Stimulated activated CD4-positive, alpha-beta T cell treated with anti-CD3 and anti-CD28 coated beads, Interleukin-2, amount 100 ng/mL, for 4 hours (primary cell): ENCODE measurements at places on chromosomes 2 and 18.

DNA sequence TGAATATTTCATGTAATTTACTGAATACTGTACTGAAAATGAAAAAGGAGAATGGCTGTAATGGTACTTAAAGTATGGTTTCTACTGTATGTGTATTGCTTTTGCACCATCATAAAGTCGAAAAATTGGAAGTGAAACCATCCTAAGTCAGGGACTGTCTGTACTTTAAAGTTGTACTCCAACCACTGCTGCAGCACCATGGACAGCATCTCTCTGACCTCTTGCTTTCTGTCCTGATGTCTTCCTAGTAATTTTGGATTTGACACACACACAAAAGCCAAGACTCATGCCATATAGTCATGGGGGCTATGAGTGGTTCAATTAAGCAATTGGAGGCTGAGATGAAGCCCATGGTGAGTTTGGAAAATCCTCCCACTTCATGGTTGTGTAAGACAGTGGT is 256.3 kb upstream of the PKDCC start:
- DNase-seq: no peak

GRCh38 chr2:145655165-145655765 is 1135.3 kb upstream of the ZEB2 start:
- no peak for DNase-seq

GRCh38 chr2:129502781-129503180 is 476.7 kb upstream of the RAB6C start:
- DNase-seq: no peak

- no peak for DNase-seq
These were observed 321.9 kb upstream of the GALNT5 start for GRCh38 chr2:156935616-156936015.

- DNase-seq: no peak
These were observed 37.2 kb downstream of the CASP10 start for GRCh38 chr2:201220102-201220570.

- DNase-seq: no peak
These were observed 987.2 kb upstream of the CDH2 start for GRCh38 chr18:29164020-29164706.

- DNase-seq: peak; percentile 48
These were observed 939 bp downstream of the DOCK10 start for GRCh38 chr2:225041207-225041850.

DNA sequence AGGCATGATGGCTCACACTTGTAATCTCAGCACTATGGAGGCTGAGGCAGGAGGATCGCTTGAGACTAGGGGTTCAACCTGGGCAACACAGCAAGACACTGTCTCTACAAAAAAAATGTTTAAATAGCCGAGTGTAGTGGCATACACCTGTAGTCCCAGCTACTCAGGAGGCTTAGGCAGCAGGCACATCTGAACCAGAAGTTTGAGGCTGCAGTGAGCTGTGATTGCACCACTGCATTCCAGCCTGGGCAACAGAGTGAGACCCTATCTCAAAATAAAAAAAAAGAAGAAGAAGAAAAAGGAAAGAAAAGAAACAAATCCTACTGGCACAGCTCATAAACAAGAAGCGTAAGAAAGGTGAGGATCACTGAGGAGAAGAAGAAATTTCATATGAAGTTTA is 19.9 kb downstream of the METTL4 start:
- no peak for DNase-seq

DNA sequence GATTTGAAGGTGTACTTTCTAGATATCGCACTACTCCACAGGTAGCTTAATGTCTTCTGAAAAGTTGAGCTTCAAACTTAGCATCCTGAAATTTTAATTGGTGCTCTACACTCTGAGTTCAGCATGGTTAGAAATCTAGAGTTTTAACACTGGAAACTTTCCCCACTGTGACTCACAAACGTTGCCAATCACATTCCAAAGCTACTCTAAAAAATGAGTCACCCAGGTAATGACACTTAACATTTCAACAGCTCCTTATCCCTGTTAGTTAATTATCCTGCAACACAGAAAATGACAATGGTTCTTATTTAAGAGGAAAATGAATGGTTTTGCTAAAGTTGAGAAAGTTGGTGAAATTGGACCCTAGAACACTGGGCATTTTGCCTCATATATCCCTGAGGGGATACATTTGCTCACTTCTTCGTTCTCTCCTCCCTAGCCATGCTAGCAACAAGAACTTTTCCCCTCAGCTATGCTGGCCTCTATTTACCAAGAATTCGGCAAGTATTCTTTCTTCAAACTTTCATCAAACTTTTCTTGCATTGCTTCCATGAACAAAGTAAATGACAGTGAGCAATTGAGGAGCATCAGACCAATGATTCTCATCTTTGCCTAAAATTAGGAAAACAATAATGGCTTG is 1024.1 kb upstream of the KLHL29 start:
- no peak for DNase-seq

DNA sequence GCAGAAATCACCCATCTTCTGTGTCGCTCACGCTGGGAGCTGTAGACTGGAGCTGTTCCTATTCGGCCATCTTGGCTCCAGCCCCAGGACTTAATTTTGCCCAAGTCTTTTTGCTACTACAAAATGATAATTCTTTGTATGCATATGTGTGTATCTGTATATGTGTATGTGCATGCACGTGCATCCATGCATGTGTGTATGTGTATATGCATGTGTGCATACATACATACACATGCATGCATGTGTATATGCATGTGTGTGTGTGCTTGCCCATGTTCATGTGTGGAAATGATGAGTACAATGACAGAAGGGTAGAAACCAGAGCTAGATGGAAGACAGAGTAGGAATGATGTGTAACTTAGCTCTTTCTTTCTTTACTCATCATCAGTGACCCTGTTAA is 497.9 kb upstream of the SPRED2 start:
- DNase-seq: no peak

GRCh38 chr2:202423139-202423538 is 47.0 kb downstream of the BMPR2 start:
- DNase-seq: no peak

GRCh38 chr2:17520761-17521160 is 2.5 kb upstream of the RAD51AP2 start:
- no peak for DNase-seq

DNA sequence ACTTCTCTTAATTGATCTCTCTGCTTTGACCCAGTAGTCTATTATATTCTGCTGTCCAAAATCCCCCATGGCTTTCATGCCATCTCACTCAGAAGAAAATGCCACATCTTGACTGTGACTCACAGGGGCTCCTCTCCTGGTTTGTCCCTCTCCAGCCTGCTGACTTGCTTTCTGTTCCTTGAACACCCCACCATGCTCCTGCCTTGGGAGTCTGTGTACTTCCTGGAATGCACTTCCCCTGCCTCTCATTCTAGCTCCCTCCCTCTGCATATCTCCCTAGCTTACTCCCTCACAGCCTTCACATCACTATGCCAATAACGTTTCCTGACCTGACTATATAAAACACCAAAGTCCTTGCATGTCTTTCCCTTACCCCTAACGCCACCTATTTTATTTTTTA is 167.2 kb downstream of the TRIB2 start:
- no peak for DNase-seq
